ENCODE measurements at places on chromosomes 13 and 19.

DNA sequence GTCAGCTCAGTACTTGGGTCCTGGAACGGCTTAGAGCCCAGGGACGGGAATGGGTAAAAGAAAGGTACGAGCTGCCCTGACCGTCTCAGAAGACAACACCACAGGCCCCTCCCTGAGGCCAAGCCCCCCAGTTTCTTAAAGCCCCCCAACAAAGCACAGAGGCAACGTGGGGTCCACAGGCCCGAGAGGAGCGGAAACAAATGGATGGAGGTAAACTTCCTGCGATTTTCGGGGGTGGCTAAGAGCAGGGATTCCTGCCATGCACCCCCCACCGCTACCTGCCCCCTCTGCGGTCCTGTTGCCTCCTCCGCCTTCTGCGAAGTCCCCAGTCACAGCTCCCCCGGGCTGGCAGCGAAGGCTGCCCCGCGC is 48.2 kb downstream of the PTPRS start:
- no peak for DNase-seq

DNA sequence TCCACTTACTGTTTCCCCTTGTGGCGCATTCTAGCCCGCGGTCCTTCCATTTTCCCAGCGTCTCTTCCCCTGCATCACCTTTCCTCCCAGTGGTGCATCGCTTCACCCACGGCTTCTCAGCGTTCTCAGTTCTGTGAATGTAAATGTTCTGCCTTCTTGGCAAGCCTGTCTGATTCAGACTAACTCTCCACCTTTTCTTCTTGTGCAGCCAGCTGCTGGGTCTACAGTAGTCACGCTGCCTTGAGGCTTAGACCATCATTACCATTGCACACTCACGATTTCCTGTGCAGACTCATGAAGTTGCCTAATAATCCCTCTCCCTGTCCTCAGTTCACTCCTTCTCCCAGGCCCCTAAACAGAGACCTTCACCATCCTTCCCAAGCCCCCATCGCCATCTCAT is 75.0 kb downstream of the DHRS12 start:
- DNase-seq: no peak

DNA sequence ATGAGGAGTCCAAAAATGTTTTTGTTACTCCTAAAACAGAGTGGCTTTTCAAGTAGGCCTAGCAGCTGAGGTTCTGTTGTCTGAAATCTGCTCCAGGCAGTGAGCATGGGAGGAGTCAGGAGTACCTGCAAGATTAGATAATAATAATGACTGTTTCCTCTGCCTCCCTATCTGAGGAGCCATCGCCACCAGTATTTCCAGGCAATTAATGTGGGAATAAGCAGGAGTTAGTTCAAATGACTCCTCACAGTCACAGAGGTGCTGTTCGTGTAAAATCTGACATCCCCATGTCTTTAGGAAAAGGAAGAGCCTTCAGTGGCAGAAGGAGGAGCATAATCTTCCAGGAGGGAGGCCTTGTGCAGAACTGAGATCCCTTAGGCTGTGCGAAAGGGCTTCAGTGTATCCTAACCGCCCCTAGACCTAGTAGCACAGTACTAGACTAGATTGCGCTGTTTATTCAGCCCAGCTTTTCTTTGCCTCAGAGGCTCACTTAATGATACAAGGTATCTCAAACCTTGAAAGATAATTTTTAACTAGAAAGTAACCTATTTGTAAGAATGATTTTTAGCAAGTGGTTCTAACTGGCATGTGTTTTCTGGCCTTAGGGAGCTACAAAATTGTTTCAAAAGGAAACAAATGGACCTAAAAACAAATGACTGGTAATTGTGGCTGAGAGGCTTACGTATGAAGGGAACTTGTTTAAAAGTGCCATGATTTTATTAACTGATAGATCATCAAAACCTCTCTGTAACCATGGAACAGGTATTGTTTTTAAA is 49.0 kb downstream of the FREM2 start:
- DNase-seq: no peak

- DNase-seq: no peak
Measured at GRCh38 chr13:41976476-41976875, 15.6 kb upstream of the VWA8 start.

GRCh38 chr13:33927315-33927714 is 109.4 kb downstream of the RFC3 start:
- no peak for DNase-seq

DNA sequence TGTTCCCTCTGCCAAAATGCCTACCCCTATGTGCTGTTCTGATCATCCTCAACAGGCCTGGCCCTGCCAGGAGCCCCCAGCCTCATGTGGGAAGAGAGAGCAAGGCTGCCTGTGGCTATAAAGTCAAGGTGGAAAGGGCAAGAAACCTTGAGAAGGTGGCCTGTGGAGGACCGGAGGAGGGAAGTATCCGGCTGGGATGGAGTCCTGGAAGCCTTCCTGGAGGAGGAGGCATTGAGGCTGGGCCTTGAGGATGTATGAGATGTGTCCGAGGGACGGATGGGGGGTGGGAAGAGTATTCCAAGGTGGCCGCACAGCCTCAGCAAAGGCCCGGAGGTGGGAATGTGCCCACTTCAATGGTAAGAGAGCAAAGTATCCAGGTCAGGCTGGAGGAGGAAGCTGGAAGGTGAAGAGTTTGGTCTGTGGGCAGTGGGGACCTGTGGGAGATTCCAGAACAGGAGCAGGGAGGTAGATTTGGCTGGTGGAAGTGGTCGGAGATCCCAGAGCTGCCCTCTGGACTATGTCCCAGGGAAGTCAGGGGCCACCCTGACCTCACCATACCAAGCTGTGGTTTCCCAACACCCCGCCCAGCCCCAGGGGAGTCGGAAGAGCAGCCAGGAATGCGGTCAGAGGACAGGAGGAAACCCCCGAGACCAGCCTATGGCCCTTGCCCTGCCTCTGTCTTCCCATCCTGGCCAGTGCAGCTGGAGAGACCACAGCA is 3.0 kb upstream of the PLIN4 start:
- no peak for DNase-seq

- DNase-seq: no peak
Measured at GRCh38 chr19:947707-948539, 22.1 kb downstream of the ARID3A start.

- DNase-seq: no peak
Measured at GRCh38 chr19:18939922-18940768, 872 bp downstream of the HOMER3 start.

- peak; percentile 52 for DNase-seq
Measured at GRCh38 chr19:58181902-58182576, 822 bp upstream of the ZNF274 start.

- DNase-seq: no peak
Measured at GRCh38 chr13:75359266-75359665, 122.7 kb downstream of the TBC1D4 start.

DNA sequence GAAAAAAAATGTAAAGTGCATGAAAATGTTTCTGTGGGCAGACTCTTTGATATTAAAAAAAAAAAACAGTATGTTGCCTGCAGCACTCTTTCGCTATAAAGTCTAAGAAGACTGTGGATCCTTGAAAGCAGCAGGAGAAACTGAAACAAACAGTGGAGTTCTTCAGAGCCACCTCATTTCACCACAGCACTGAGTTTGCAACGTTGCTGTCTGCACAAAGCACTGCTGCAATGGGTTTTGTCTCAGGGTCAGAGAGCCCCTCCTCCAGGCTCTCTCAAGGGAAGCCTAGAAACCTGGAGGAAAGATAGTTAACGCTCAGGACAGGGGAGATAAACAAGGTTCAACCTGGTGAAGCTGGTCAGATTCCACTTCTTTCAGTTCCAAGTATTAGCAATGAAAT is 248.7 kb downstream of the EFNB2 start:
- DNase-seq: no peak

GRCh38 chr13:68927387-68928026 is 1180.1 kb upstream of the ATXN8OS start:
- no peak for DNase-seq

DNA sequence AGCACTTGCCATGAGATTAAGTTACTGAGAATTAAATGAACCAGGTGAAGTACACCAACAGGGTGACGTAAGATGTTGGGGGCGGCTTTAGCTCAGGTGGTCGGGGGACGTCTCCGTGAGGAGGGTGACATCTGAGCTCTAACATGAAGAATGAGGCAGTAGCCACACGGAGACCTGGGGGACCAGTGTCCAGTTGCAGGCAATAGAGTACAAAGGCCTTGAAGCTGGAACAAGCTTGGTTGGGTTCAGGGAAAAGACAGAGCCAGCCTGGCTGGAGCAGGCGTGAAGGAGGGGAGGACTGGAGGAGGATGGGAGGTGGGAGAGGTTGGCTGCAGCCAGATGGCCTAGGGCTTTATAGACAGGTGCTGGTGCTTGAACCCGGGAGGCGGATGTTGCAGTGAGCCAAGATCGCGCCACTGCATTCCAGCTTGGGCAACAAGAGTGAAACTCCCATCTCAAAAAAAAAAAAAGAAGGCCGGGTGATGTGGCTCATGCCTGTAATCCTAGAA is 1.6 kb downstream of the SPINT2 start:
- DNase-seq: no peak

GRCh38 chr19:17758515-17758914 is 7.2 kb downstream of the FCHO1 start:
- DNase-seq: no peak

DNA sequence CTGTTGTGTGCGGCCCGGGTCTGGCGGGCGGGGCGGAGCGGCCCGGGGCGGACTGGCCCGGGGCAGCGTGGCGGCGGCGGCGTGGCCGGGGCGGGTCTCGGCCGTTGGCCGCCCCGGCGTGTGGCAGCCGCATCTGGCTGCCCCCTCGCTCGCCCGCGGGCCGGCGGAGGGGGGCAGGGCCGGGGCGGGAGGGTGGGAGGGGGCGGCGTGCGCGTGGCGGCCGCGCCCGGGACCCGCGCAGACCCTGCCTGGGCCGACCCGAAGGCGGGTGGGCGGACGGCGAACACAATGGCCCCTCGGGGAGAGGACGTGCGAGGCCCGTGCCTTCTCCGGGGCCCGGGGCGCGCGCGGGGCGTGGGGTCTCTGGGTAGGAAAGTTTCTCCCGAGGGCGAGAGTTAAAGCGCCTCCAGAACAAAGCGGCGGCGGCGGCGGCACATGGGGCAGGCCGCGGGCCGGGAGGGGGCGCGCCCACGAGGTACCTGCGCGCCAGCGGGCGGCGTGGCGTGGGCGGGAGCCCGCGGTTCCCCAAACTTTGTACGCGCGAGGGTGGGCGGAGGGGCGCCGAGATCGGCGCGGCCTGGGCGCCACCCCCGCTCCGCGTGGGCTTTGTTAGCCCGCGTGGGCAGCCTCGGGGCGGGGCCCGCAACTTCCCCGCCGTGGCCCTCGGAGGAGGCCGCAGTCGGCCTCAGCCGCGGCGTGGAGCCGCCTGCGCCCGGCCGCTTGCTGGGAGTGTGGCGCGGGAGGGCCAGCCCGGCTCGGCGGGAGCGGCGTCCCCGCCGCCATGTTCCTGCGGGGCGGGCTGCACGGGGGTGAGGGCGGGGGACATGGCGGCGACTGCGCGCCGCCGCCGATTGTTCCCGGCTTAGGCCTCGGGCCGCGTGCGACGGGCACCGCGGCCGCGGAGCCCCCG is 764 bp downstream of the MIR17HG start:
- DNase-seq: peak; percentile 61

- DNase-seq: no peak
Measured at GRCh38 chr19:45767881-45768654, 984 bp downstream of the SIX5 start.

DNA sequence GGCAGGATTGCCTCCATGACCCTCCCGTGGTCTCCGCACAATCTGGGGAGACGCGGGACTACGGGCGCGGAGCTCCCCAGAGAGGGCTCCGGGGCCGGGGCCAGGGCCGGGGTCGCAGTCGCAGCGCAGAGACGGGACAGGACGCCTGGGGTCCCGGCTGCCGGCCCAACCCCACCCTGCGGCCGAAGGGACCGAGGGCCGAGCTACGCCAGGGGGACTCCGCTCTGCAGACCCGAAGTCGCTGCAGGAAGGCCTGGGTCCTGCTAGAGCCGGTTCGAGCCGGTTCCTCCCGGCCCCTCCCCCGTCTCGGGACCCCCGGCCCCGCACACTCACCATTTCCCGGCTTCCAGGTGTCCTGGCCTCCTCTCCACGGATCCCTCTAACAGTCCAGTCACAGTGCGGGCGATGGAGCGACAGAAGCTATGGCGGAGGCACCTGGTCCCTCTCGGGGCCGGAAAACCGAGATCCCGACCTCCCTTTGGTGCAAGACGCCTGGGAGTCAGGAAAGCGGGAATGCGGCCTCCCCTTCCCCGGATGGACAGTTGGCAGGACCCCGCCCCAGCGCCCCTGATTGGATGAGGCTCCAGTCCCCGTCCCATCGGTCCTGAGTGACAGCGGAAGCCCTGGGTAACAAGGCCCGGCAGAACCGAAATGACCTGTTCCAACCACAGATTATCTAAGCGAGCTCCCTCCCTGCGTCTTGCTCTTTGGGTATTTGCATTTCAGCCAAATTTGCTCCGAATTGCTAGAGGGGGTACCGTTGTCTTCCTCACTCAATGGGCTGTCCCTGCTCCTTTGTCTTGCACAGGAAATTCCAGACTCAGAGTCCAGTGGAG is at the start of gene ZNF625:
TSS of gene ZNF625 (minus strand) at position 512 of the 836 bp plus-strand sequence. CDS start at position 336, 176 bp downstream.
- DNase-seq: peak; percentile 47

DNA sequence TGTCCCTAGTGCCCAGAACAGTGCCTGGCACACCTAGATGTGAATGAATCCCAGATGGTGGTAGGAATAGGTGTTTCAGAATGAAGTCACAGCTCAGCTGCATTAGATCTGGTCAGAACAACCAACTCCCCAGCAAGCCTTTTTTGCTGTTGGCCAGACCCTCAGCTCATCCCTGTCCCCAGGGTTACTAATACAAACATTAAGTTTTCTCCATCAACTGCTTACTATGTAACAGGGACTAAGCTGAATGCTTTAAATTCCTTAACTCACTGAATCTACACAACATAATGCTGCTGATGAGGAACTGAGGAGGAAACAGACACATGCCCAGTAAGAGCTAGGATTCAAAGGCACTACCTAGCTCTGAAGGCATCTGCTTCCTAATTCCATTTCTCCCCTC is 18.8 kb downstream of the SMG9 start:
- DNase-seq: no peak

DNA sequence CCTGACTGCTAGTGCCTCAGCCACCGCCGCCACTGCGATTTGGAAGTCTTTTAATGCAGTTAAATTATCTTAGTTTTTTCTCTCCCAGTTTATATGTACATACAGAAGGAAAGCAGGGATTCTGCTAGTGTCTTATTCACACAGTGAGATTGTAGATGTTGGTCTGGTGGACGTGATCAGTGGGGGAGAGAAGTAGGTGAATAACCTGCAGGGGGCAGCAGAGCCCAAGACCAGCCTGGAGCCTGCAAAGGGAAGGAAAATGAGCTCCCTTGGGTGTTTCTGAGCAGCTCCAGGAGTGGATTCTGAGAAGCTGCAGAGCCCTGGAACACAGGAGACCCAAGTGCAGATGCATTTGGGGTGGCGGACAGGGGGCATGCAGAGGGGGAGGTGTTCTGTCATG is 26.3 kb downstream of the ZNF844 start:
- peak; percentile 50 for DNase-seq

DNA sequence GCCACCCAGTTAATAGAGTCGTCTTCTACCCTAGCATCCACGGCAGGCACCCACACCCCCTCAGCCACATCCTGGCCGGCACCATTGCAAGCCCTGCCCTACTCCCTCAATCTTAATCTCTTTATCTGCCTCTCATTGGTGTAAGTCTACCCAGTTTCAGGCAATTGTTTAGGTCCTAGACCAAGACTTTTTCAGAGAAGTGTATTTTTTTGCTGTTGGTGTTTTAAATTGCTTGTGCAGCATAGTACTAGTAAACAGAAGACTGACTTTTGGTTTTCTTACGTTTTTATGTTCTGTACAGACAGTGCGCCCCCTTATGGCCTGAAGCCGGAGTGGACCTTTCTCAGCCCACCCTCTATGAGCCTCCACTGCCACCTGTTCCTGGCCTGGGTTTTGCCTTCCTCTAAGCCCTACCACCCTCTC is 2.3 kb upstream of the LCP1 start:
- peak; percentile 67 for DNase-seq

All from stimulated activated CD4-positive, alpha-beta T cell treated with anti-CD3 and anti-CD28 coated beads, Interleukin-12 subunit alpha, Interleukin-12 subunit beta, amount 100 ng/mL, for 24 hours (primary cell).